ENCODE measurements at places on chromosomes 6 and 20.

DNA sequence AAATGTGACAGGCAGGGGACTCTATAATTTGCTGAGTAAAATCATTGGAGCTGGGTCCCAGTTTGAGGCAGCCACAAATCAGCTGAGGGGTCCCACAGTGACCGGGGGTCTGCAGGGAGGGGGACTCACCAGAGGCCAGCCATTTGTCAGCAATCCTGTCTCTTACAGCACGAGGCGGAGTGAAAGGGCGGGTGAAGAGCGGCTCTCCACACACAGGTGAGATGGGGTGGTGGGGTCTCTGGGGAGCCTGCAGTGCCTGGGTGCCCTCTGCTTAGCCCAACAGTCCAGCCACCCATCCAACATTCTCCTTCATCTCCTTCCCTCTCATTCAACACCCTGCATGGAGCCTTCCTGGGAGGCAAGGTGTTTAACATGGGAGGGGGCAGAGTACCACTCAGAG, 728 bp downstream of the TMC2 start:
- peaks cover 58% of the 10 kb centered on the region for H3K27me3 ChIP-seq
- H3K27ac ChIP-seq, result no peak overlapping the region
- no peak overlapping the region for H3K4me3 ChIP-seq
- no peaks in the 10 kb centered on the region for H3K36me3 ChIP-seq
- DNase-seq, result no peak
- no peaks in the 10 kb centered on the region for H3K4me1 ChIP-seq

- H3K27me3 ChIP-seq, result no peaks in the 10 kb centered on the region
- DNase-seq, result no peak
- no peak overlapping the region for H3K27ac ChIP-seq
- no peak overlapping the region for H3K4me3 ChIP-seq
- no peaks in the 10 kb centered on the region for H3K36me3 ChIP-seq
- H3K4me1 ChIP-seq, result peaks cover 22% of the 10 kb centered on the region
Measured at GRCh38 chr6:14089224-14089623, 28.3 kb upstream of the CD83 start.

GRCh38 chr6:71454056-71454455, 165.4 kb downstream of the OGFRL1 start:
- no peak overlapping the region for H3K27ac ChIP-seq
- DNase-seq, result no peak
- H3K4me1 ChIP-seq, result peaks cover 3% of the 10 kb centered on the region

DNA sequence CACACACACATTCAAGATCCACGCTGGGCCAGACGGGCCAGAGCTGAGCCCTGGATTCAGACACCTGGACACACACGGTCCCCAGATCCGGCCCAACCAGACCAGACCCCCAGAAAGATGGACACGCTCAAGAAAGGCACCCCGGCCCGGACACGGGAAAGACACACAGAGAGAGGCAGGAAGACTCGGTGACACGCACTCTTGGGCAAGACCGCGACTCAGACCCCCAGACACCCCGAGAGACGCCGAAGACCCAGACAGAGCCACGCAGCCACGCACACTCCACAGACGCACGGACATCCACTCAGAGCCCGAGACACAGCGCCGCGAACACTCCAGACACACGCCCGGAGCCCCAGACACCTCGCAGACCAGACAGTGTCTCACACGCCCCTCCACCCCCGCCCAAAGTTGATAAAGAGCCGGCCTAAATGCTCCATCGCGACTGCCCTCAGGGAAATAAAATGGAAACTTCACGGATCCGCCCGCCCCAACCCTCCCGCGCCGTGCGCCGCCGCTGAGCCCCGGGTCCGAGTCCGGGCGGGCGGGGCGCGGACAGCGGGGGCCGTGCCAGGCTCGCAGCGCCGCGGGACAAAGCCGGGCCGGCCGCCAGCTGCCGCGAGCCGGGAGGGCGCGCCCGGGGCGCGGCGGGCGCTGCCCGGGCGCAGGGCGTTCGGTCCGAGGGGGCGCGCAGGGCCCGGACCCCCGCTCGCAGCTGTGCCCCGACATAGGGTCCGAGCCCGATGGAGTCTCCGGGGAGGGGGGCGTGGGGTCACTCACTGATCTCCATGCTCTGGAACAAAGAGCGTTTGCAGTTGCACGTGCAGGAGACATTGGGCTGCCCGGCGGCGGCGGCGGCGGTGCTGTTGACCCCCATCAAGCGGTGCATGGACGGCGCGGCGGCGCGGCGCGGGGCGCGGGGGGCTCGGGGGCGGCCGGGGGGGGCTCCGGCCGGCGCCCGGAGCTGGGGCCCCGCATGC, 831 bp downstream of the PMEPA1 start:
- peaks cover 5% of the 10 kb centered on the region for H3K36me3 ChIP-seq
- no peak for DNase-seq
- H3K27ac ChIP-seq, result peak overlapping the region; percentile 83
- H3K4me3 ChIP-seq, result peak overlapping the region; percentile 93

GRCh38 chr6:11911538-11911937, 100.6 kb upstream of the HIVEP1 start:
- no peak overlapping the region for H3K27ac ChIP-seq
- DNase-seq, result no peak
- H3K36me3 ChIP-seq, result no peaks in the 10 kb centered on the region
- H3K27me3 ChIP-seq, result no peaks in the 10 kb centered on the region

- no peak for DNase-seq
- H3K4me1 ChIP-seq, result no peaks in the 10 kb centered on the region
- no peak overlapping the region for H3K4me3 ChIP-seq
- no peaks in the 10 kb centered on the region for H3K36me3 ChIP-seq
Measured at GRCh38 chr6:110195639-110196038, 15.4 kb downstream of the CDC40 start.

GRCh38 chr20:57564180-57564802, 3.4 kb downstream of the PCK1 start:
- H3K4me1 ChIP-seq, result no peaks in the 10 kb centered on the region
- H3K27me3 ChIP-seq, result peaks cover 58% of the 10 kb centered on the region
- DNase-seq, result no peak
- H3K27ac ChIP-seq, result no peak overlapping the region
- no peak overlapping the region for H3K4me3 ChIP-seq

DNA sequence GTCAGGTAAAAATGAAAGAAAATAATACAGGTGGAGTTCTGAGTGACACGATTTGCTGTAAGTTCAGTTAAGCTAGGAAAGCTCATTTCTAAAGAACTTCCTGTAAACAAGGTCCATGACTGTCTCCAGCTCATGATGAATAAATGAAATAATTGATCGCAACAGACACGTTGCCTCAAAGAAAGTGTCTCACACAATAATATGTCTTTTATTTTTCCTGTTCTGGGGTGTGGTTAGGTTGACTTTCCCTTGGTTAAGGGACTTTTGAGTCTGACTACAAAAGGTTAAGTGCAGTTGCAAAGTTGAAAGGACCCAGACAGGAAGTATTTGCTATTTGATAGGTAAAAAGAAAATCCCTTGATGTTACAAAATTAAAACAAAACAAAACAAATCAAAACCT, 304.2 kb upstream of the PRDM1 start:
- no peaks in the 10 kb centered on the region for H3K36me3 ChIP-seq
- peaks cover 36% of the 10 kb centered on the region for H3K4me1 ChIP-seq
- no peak for DNase-seq
- H3K27me3 ChIP-seq, result no peaks in the 10 kb centered on the region

- no peak overlapping the region for H3K27ac ChIP-seq
- H3K27me3 ChIP-seq, result no peaks in the 10 kb centered on the region
- H3K4me3 ChIP-seq, result no peak overlapping the region
- peaks cover 5% of the 10 kb centered on the region for H3K4me1 ChIP-seq
- no peak for DNase-seq
- peaks cover 15% of the 10 kb centered on the region for H3K36me3 ChIP-seq
Measured at GRCh38 chr6:37283268-37283667, 25.3 kb upstream of the TMEM217 start.

GRCh38 chr20:22070610-22071058, 365.2 kb downstream of the PAX1 start:
- no peaks in the 10 kb centered on the region for H3K27me3 ChIP-seq
- H3K4me1 ChIP-seq, result no peaks in the 10 kb centered on the region
- H3K27ac ChIP-seq, result no peak overlapping the region
- DNase-seq, result no peak

Data from keratinocyte (primary cell).